Naive thymus-derived CD8-positive, alpha-beta T cell (primary cell): ENCODE measurements at places on chromosomes 7 and 10. TPM values are rescaled to one million over a fixed set of nuclear protein-coding genes. Genes with fewer than 3 reads are reported as not detected.

The ADAM12 gene
- polyA plus RNA-seq = not detected

The CHAT gene
- polyA plus RNA-seq = not detected

The NANOS1 gene
- polyA plus RNA-seq = 0.05 TPM

The PRKAR2B gene
- 0.63 TPM for polyA plus RNA-seq

The LRRC18 gene
- polyA plus RNA-seq = not detected

The PIP gene
- not detected for polyA plus RNA-seq

The HOXA6 gene
- not detected for polyA plus RNA-seq

The TYSND1 gene
- polyA plus RNA-seq = 23.0 TPM

The C10orf105 gene
- 0.10 TPM for polyA plus RNA-seq

The ADARB2 gene
- polyA plus RNA-seq = not detected

The TRIM50 gene
- not detected for polyA plus RNA-seq

The SFTPA2 gene
- polyA plus RNA-seq = not detected

The ITPRID1 gene
- polyA plus RNA-seq = not detected

The PCLO gene
- not detected for polyA plus RNA-seq

The ITIH5 gene
- not detected for polyA plus RNA-seq

The GAD2 gene
- not detected for polyA plus RNA-seq

The TAS2R3 gene
- polyA plus RNA-seq = not detected

The PTF1A gene
- polyA plus RNA-seq = not detected

The MACC1 gene
- polyA plus RNA-seq = not detected

The CLRN3 gene
- not detected for polyA plus RNA-seq

The ZNF789 gene
- 8.2 TPM for polyA plus RNA-seq

The AKR1C8 gene
- polyA plus RNA-seq = not detected

The WNT8B gene
- 1.1 TPM for polyA plus RNA-seq

The BBIP1 gene
- polyA plus RNA-seq = 29.7 TPM

The POLR2J3 gene
- 34.6 TPM for polyA plus RNA-seq

The ARHGEF35 gene
- polyA plus RNA-seq = 0.87 TPM

The ASB15 gene
- polyA plus RNA-seq = 0.11 TPM

The VGF gene
- polyA plus RNA-seq = not detected

The LIPK gene
- not detected for polyA plus RNA-seq

The SPDYE9 gene
- polyA plus RNA-seq = 0.14 TPM

The CAV1 gene
- polyA plus RNA-seq = not detected

The ODAD2 gene
- not detected for polyA plus RNA-seq

The TRIL gene
- polyA plus RNA-seq = not detected

The CTNNA3 gene
- not detected for polyA plus RNA-seq

The CXCL12 gene
- polyA plus RNA-seq = not detected

The CDNF gene
- 2.2 TPM for polyA plus RNA-seq

The PAX4 gene
- polyA plus RNA-seq = not detected

The EEF1AKMT2 gene
- polyA plus RNA-seq = 22.6 TPM

The TMEM130 gene
- not detected for polyA plus RNA-seq

The NOS3 gene
- polyA plus RNA-seq = 2.0 TPM

The PDE1C gene
- not detected for polyA plus RNA-seq

The PILRA gene
- 0.35 TPM for polyA plus RNA-seq

The PNLIPRP2 gene
- polyA plus RNA-seq = not detected

The AKR1D1 gene
- not detected for polyA plus RNA-seq

The STAG3 gene
- polyA plus RNA-seq = 8.6 TPM

The PRPS1L1 gene
- not detected for polyA plus RNA-seq

The ANKRD22 gene
- polyA plus RNA-seq = 0.63 TPM

The IFIT1B gene
- polyA plus RNA-seq = not detected

The GATA3 gene
- polyA plus RNA-seq = 20.5 TPM

The SUGCT gene
- 1.6 TPM for polyA plus RNA-seq

The GARIN1A gene
- polyA plus RNA-seq = not detected

The SFRP4 gene
- polyA plus RNA-seq = not detected

The NKX2-3 gene
- polyA plus RNA-seq = not detected

The TBC1D12 gene
- not detected for polyA plus RNA-seq

The CASP7 gene
- polyA plus RNA-seq = 13.1 TPM

The RBP4 gene
- polyA plus RNA-seq = not detected
